ENCODE measurements at places on chromosomes 3 and 15. TPM values are rescaled to one million over a fixed set of nuclear protein-coding genes. Genes with fewer than 3 reads are reported as not detected.

DNA sequence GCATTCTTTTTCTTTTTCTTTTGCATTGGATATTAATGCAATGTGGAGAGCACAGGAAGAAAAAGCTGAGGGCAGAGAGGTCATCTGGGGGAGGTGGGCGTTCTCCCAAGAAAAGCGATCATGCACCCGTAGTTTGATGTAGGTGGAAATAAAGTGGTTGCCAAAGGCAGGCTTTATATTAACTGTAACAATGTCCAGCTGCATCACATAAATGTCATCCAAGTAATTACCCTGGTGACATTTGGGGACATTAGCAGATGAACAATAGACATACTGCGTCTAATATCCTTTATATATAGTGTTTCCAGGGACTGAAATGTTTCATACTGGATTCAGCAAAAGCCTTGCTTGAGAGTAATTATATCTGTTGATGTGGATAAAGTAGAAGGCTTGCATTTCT is 135.5 kb downstream of the CNTN6 start:
- no peak for DNase-seq

MYLK gene
- 112 TPM for total RNA-seq

CD80 gene
- total RNA-seq = not detected

DNA sequence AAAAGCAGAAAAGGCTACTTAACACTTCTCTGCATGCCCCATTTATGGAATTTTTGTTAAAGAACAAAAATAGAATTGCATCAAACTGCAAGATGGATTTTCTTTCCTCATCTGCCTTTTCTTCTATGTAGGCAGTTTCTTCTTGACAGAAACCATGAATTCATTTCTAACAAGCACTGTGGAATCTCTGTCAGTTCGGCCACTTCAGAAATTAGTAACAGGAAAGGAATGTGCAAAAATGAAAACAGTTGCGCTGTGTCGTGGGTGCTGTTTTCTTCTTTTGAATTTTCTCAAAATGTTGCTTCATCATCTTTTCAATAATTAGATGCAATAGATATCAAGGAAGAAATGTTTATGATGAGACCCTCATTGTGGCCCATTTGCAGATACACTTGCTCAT is 151.6 kb downstream of the FOXB1 start:
- peak; percentile 18 for DNase-seq

STAB1 gene
- total RNA-seq = 0.50 TPM

DNA sequence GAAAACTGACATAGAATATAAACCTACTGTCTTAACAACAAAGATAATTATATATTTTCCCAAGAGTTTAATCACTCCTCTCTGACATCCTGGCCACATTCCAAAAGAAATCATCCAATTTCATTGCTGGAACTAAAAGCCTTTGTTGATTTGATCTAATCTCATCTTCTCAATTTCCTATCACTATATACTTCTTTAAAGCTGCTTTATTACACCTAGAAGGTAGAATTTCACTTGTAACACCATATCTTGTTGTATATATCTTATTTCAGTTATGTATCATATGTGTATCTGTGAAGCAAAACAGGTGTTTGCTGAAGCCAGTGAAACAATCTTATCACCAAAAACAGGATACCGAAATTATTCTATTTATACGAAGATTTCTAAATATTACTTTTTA is 740.2 kb downstream of the ROBO1 start:
- DNase-seq = no peak

- no peak for DNase-seq
Observed at GRCh38 chr3:25723802-25724201, 59.1 kb upstream of the TOP2B start.

DNA sequence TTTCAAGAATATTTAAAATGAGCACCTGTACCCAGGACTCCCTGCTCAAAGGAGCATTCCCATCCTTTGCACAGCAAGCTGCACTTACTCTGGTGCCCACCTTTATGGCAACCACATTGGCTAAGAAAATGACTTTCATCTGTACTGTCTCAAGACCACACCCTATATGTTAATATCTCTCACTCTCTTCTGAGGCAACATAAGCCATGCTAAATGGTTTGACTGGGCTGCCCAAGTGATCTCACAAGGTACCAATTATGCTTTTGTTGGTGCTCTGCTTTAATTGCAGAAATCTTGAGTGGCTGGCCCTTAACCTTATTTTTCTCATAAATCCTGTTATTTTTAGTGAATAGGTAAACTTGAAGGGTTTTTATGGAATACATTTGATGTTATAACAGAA is 17.7 kb downstream of the RYK start:
- DNase-seq = no peak

DNA sequence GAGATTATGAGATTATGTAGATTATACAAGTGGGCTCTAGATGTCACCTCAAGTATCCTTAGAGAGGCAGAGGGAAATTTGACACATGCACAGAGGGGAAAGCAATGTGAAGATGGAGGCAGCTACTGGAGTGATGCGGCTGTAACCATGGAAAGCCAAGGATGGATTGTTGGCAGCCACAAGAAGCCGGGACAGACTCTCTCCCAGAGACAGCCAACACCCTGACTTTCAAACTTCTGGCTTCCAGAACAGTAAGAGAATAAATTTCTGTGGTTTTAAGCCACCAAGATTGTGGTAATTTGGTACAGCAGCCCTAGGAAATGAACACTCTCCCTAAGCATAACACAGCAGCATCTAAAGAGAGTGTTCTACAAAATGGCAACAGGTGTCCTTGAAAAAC is 34.4 kb upstream of the PRICKLE2 start:
- no peak for DNase-seq

PLA2G4E gene
- not detected for total RNA-seq

CAPN3 gene
- total RNA-seq = 0.35 TPM

ANKRD34C gene
- not detected for total RNA-seq

GRCh38 chr3:185151964-185152409 is 873 bp downstream of the C3orf70 start:
- no peak for DNase-seq

DNA sequence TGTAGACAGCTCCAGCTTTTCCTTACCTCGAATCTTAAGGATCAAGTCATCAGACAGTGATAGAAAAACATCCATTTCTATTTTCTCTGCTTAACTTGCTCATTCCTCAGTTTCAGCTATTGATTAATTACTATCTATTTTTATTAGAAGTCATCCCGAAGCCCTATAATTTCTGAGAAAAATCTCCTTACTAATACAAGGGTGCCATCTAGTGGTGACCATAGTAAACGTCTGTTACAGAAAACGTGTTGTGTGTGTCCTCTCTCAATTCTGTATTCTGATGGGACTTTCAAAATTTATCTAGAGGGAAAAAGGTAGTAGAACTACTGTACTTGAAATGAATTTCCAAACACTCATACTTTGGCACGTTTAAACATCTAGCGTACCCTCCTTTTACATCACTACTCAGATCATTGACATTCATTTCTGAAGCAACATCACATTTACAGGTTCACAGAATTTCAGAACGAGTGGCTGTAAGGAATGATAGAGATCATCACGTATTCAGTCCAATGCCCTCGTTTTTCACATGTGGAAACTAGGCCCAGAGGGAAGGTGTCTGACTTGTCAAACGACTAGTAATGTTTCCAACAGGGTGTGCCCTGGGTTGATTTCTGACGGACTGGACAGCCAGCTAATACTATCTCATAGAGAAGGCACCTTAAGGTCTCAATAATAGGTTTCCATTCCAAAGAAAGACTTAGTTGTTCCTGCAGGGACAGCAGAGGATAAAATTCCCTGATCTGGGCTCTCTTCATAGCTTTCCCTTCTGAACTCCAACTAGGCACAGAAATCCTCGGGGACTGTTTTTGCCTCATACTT is 25.6 kb downstream of the HACD2 start:
- peak; percentile 47 for DNase-seq

RTF1 gene
- 33.2 TPM for total RNA-seq

DNA sequence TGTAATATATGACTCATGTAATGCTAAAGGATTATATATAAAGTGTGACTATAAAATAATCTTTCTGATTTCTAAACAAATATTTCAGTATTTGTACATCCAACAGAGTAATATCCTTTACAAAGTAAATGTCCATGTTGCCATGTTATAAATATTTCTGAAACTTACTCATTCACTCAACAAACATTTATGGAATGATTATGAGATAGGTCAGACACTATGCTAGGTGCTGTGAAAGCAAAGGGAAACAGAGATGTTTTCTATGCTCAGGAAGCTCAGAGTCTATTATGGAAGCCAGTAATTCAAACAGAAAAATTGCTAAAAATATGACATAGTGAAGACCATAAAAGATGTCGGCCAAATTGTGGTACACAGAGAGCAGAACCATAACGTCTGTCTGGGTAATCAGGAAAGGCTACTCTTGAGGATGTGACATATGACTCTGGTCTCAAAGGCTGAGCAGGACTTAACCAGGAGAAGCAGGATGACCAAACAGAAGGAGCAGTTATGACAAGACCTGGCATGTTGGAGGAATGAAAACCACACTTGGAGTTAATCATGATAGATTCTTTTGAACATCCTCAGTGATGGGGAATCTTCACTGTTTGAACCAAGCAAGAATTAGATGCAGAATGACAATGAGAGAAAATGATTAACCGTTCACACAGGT is 39.0 kb upstream of the MYO5C start:
- DNase-seq = no peak

TLNRD1 gene
- total RNA-seq = 17.2 TPM

TRAIP gene
- 2.8 TPM for total RNA-seq

GRCh38 chr3:66863205-66864111 is 134.6 kb upstream of the KBTBD8 start:
- DNase-seq = no peak

KLHL6 gene
- not detected for total RNA-seq

GRCh38 chr15:60326824-60327654 is 70.7 kb downstream of the ANXA2 start:
- peak; percentile 55 for DNase-seq

- DNase-seq = no peak
Observed at GRCh38 chr3:140243575-140243974, 308.6 kb downstream of the CLSTN2 start.

RASL12 gene
- total RNA-seq = not detected

DNA sequence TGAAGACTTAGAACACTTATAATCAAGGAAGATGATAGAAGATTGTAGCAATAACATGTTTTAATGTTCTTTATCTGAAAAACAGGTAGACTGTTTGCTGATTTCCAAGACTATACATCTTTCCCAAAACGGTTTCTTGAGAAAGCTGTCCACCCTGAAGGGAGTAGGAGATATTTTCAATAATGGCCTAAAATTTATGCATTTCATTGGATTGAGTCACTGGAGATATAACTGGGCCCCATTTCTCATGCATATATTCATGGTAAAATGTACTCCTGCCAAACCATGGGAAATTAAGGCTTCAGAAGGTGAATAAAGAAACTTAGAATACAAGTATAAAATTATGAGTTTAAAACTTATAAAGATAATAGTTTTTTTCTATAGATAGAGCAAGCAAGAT is 143.9 kb downstream of the LSAMP start:
- DNase-seq = peak; percentile 13

GRCh38 chr15:77075528-77075927 is 4.6 kb upstream of the TSPAN3 start:
- DNase-seq = peak; percentile 43

DNA sequence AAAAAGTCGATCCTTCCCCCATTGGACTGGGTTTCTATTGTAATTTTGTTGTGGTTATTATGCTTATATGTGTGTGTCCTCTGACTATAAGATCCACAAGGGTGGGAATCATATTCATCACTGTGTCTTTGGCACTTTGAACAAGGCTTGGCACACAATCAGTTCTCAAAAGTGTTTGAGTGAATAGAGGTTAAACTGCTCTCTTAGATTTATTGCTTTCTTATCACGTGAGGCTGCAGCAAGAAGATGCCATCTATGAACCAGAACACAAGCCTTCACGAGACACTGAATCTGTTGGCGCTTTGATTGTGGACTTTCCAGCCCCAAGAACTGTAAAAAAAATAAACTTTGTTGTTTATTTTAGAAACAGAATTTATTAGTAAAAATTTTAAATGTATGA is 295.0 kb upstream of the MDFIC2 start:
- DNase-seq = peak; percentile 3

DNA sequence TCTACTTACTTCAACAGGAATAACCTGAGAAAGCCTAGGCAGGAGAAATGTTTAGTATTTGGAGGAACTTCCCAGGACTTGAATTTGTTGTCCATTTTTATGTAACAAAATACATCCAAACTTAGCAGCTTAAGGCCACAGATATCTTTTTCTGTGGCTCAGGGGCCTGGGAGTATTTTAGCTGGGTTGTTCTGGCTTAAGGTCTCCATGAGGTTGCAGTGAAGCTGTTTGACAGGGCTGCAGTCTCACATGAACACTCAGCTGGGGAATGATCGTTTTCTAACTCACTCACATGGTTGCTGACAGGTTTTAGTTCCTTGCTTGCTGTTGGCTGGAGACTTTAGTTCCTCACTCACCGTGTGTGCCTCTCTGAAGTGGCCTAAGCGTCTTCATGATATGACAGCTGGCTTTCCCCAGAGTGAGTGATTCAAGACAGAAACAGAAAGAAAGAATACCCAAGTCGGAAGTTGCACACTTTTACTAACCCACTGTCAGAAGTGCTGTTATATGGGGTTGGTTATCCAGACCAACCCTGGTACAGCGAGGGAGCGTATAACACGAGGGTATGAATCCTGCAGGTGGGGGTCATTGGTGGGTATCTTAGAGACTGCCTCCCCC is 229.7 kb upstream of the TBL1XR1 start:
- DNase-seq = no peak
